Endothelial cell (in vitro differentiated cells): ENCODE measurements at places on chromosomes 3 and 15.

DNA sequence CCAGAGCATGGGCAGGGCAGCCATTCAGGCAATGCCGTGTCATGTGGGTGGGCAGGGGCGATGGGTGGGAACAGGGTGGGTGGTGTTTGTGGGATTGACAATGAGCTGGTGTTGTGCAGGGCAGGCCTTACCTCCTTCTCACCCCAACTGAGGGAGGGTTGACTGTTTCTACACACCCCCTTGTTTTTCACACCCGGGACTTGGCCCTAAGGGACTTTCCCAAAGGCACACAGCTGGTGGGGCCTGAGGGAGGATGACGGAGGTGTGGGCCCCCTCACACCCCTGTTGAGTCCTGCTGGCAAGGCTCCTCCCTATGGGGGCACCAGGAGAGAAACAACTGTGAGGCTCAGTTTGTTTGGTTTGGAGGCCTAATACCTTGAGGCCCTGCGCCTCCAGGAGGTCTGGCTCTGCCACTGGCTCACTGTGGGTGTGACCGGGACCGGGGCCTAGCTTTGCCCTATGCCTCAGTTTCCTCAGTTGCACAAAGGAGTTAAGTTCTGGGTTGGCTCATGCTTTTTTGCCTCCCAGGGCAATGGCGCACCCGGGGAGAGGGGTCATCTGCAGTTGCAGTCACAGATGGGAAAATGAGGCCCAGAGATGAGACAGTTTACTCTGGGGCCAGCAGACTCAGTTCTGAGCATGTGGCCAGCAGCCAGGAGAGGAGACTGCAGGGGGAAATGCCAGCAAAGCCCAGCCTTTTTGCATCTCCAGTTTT is 5.1 kb upstream of the DNAH1 start:
- DNase-seq = no peak

DNA sequence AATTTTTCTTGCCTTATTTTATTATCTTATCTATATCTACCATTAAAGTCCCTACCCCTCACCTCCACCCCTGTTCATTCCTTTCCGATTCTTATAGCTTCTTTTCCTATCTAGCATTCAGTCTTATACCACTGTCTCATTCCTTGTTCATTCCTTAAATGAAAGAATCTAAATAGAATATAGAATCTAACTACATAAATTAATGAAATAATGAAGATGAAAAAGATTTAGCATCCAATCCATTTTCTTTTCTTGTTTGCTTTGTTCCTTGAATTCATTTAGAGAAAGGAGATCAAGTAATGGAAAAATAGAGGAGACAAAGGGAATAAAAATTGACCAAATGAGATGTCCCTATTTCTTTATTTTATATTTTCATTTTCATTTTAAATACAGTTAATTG is 67.2 kb downstream of the OPA1 start:
- no peak for DNase-seq

DNA sequence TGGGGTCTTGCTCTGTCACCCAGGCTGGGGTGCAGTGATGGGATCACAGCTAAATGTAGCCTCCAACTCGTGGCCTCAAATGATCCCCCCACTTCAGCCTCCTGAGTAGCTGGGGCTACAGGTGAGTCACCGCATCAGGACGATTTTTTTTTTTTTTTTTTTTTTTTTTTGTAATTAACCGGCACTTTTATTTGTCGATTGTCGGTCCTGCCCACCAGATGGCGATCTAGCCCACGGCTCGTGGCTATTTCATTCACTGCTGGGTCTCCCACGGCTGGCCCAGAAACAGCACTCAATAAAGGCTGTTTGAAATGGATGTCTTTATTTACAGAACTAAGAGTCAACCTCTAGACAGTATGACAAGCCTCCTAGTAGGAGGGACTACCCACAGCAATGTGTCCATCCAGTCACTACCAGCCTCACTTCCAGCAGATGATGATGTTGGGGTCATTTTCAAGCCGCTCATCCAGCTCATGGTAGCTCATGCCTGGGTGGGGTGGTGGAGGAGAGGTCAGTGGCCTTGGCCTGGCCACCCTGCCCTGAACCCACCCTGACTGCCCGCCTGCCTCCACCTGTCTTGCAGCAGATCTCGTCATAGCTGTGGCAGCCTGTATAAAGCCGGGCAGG is 1.8 kb upstream of the ZMYND10 start:
- DNase-seq = peak; percentile 68

GRCh38 chr3:126896968-126897367 is 85.9 kb upstream of the PLXNA1 start:
- no peak for DNase-seq

DNA sequence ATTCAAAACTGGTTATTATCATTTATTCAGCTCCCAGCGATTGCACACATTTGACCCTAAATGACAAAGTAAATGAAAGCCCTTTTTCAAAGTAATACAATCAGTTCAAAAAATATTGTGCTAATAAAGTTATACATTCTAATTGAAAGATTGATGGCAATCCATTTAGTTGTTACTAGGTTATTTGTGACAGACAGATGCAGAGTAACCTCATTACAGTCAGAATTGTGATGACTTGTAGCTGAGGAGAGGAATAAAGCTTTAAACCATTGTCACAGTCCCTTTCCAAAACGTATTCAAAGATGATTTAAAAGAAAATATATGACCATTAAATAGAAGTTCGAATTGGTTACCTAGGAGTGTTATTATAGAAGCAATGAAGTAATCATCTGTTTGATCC is 86.1 kb downstream of the ROBO2 start:
- no peak for DNase-seq

GRCh38 chr15:66570842-66571478 is 5.2 kb upstream of the LCTL start:
- no peak for DNase-seq

- DNase-seq = no peak
These were observed 33.9 kb upstream of the HHATL start for GRCh38 chr3:42736531-42736930.

DNA sequence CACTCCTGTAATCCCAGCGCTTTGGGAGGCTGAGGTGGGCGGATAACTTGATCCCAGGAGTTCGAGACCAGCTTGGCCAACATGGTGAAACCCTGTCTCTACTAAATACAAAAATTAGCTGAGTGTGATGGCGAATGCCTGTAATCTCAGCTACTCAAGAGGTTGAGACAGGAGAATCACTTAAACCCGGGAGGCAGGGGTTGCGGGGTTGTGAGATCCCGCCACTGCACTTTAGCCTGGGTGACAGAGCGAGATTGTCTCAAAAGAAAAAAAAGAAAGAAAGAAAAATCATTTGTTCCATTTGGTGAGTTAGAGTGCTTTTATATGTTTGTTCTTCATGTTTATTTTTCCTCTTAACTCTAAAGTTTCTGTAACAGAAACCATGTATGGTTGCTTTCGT is 7.3 kb downstream of the NCK1 start:
- DNase-seq = no peak

DNA sequence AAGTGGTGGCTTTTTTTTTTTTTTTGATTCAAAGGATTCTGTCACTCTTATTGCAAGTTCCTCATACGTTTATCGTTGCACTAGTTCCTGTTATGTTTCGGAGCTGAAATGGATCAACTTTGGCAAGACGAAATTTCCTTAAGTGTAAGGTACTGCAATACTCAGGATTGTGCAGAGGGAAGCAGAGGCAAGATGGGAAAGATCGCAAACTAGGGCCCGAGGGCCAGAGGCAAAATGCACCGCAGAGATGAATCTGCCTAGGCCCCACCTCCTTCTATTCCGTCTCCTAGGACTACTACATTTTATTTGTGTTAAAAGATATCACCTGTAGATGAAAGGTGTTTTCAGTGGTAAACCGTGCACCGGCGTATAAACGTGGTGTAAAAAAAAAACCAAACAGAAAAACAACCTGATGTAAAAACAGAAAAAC is 331 bp downstream of the RNU6-1 start:
- DNase-seq = no peak

DNA sequence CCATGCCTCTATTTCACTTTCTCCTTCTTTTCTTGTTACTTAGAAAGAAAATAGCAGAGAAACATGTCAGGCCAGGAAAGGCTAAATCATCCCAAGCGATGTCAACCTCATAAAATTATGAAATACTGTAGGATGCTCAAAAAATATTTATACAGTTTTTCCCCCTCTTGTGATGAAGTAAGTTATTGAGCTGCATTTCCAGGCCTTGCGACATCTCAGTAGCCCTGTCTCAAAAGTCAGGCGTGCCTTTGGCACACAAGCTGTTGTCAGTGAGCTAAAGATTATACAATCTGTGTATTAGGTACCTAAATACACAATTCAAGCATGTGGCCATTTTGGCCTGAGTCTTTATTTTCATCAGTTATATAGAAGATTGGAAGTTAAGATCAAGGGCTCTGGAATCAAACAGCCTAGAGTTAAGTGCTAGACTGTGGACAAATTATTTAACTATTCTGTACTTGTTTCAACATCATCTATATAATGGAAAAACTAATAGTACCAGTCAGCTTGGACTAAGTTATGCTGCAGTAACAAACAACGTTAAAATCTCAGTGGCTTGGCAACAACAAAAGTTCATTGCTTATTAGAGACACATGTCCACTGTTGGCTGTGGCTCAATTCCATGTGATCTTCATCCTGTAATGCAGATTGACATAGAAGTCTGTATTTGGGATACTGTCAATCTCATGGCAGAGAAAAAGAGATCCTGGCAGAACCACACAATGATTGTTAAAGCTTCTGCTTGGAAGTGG is 406.4 kb upstream of the PROK2 start:
- no peak for DNase-seq

DNA sequence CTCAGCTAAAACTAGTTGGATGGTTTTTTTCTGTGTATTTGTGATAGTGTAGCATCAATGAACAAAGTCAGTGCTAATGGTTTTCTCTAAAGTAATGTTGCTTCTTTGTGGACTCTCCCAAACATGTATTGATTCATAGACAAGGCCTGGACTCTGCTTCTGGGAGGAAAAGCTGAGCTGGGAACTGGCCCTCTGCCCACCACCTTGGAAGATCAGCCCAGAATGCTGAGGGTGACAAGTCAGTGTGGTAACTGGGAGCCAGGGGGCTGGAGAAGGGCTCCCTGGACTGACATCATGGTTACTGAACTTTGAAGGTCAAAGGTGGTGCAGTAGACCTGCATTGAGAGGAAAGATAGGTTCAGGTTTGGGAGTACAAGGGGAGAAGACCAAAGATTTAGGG is 3.0 kb downstream of the ARHGAP31 start:
- DNase-seq = no peak

GRCh38 chr3:16313886-16314645 is 49.1 kb downstream of the OXNAD1 start:
- no peak for DNase-seq

- peak; percentile 63 for DNase-seq
These were observed 42.9 kb downstream of the IDH2 start for GRCh38 chr15:90059208-90059985.

DNA sequence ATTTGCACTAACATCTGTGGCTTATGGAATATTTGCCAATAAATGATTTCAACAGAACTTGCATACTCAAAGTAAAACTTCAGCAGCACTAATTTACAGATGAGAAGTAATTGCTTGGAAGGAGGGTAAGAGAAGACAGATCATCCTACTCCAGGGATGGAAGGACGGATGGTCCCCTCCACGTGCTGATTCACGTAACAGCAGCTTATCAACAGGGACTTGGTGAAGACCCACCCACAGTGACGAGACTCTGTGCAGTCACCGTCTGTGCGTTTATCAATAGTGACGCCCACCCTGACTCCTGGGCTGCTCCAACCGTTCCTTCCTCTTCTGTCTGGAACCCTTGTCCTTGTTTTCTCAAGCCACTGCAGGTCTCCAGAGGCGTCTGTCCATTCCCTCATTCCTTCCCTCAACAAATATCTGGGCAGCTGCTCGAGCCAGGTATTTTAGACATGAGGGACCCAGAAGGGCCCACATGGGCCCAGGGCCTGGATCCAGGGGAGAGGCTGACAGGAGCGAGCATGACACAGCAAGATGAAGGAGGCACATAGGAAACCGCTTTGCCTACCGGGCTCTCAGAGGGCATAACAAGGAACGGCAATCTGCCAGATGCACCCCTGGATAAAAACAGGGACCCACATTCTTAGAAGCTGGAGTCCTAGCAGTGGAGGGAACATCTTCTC is 33.3 kb downstream of the PCSK6 start:
- DNase-seq = no peak

- no peak for DNase-seq
These were observed 80.9 kb downstream of the MLH1 start for GRCh38 chr3:37074178-37074577.

DNA sequence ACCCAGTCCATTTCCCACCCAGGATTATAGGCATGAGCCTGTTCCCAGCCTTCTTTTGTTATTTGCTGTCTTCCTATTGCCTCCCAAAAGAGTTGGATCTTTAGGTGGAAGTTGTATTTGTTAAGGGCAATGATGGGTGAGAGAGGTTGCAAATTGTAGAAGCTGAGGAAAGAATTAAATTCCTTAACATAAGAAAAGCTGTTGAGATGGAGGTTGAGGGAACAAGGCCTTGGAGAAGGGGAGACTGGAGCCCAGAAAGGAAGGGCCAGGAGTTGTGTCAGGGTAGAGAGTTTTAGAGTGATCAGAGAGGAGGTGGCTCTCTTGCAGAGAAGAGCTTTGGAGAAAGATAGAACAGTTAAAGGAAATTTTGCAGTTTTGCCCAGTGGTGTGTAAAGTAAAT is 46.8 kb downstream of the PLS1 start:
- no peak for DNase-seq

DNA sequence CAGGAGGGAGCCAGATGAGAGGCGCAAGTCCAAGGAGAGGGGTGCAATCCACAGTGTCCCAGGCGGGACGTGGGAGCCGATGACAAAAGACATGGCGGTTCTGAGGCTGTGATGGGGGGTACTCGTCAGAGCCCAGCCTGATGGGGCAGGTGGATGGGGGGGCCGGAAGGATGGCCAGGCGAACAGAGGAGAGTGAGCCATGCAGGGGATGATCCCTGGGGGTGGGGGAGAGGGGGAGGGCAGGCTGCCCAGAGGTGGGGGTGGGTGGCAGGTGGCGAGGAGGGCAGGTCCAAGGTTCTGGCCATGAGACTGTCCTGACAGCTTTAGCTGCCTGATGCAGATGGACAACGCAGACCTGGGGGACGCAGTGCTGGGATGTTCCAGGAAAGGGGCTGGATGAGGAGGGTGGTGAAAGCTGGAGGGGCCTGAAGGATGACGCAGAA is 8.9 kb upstream of the CSPG4 start:
- DNase-seq = no peak

GRCh38 chr3:132210476-132211346 is 106.5 kb upstream of the ACP3 start:
- peak; percentile 53 for DNase-seq

- no peak for DNase-seq
These were observed 12.5 kb downstream of the CAND2 start for GRCh38 chr3:12809001-12809400.

DNA sequence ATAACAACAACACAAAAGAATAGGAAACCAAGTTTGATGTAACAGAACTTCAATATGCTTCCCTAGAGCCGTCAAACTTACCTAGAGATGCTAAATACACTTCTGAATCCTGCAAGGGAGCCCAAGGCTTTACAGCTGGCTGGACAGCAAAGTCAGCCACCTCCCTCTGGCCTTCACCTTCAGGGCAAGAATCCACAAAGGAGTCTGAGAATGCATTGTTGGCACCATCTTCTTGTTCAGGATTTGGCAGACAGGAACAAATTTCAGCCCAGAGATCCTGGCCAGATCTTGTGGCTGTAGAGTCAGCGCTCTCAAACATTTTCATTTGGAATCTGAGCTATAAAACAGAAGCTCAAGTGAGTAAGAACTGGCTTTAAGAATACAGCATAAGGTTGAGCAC is 2.2 kb downstream of the CCDC32 start:
- DNase-seq = no peak

- DNase-seq = no peak
These were observed 412.9 kb downstream of the TIGIT start for GRCh38 chr3:114706591-114707232.
